ENCODE measurements at places on chromosomes 4 and X.

GRCh38 chr4:13944095-13944511 is 316.6 kb upstream of the BOD1L1 start:
- DNase-seq, result no peak

- DNase-seq, result no peak
Measured at GRCh38 chr4:126779001-126779400, 853.8 kb upstream of the INTU start.

DNA sequence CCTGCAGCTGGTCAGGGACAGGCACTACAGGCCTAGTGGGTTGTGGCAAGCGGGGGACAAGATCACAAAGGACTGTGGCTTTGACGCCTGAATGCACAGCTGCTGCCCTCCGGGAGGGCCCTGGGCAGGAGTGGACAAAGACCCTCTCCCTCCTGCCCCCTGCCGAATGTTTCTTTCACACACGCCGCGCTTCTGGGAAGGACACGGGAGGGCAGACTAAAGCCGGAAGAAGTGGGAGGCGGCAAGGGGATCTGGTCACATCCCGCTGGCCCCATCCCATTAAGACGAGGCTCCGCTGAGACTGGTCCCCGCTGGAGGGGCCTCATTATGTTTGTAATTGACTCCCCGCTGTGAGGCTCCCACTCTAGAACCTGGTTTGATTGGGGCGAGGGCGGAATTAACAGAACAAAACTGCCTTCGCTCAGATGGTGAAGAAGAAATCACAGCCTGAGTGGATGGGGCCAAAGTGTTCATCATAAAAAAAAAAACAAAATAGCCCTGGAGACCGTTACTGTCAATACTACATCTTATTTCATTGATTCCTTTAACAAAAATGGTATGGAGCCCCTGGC is 37.8 kb upstream of the PSAPL1 start:
- DNase-seq, result no peak

DNA sequence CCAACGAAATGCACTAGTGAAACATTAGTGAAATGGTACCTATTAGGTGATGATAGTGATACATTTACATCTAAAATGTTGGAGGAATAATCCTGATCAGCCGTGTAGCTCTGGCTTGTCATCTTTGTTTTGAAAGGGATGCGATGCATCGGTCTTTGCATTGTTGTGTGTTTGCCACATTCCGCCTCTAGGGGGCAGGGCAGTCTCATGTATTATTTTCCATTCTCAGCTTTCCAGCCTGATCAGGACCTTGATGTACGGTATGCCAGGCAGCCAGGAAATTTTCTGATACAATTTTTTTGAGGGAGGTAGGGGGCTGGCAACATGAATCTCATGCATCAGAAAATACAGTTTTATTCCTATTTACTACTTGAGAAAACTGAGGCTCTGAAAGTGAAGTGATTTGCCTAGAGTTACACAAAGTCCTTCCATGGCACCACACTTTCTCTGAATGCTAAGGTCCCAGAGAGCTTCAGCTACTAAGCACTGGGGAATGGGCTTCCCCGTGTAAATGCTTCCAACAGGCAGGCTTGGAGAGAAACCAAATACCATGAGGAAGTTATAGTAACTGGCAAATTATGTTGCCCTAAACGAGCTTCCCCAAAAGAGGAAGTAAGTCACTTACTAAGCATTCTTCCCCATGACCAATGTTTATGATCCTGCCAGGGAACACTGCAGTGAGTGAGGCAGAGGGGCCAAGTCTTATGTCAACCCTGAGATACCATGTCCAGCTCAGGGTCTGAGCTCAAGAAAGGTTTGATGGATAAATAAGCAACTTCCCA is 31.8 kb upstream of the IQSEC2 start:
- DNase-seq, result peak; percentile 86

GRCh38 chrX:96861218-96861617 is 22.5 kb upstream of the RPA4 start:
- DNase-seq, result peak; percentile 4

DNA sequence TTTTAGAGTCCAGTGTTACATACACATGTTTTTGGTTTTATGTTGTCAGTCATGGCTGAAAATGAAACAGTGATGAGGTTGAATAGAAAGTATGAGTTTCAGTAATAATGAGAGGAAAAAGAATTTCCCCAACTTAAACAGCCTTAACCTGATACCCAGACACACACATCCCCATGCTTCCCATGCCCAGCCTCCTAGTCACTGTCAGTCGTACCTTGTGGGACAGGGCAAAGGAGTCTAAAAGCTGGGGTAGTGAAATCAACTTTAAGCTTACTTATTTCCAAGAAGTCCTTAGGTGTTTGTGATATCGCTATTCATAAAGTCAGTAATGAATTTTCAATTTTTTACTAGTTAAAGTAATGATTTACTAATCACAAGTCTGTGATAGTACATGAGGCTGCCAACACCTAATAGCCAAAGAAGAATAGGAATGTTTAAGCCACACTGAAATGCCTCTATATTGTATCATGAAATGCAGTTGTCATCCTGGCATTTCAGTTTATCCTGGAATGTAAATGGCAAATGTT is 24.3 kb upstream of the GPR34 start:
- no peak for DNase-seq

DNA sequence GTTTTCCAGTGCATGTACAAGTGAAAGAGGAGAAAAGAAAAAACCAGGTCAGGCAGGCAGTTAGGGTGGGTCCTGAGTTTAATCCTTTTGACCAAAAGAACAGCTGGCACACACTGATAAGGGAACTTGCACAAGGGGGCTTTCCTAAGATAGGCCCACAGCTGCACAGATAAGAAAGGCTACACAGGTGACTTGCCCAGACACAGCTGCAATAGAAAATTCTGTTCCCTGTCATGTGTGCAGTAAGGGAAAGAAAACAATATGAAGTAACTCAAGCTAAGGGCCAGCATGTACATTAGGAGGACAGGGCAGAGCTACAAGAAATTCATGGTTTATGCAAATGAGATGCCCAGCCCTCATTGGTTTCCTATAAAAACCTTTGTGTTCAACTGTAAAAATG is 32.9 kb downstream of the LUZP4 start:
- peak; percentile 90 for DNase-seq

DNA sequence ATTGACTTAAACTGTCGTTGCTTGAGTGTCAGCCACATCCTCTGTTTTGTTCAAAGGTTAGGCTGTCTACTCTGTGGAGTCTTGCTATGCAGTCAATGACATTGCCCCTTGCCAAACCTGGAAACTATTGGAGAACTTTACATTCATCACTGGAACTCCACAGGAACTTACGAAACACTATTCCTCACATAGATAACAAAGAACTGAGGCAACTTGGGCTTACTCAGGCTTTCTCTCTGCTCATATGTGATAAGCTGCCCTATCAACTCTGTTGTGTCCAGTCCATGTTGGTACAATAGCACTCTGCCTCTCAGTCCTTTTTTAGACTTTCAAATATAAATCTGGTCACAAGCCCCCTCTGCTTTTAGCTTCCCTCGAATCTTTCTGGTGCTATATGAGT is 9.4 kb downstream of the NPY5R start:
- DNase-seq, result peak; percentile 78

DNA sequence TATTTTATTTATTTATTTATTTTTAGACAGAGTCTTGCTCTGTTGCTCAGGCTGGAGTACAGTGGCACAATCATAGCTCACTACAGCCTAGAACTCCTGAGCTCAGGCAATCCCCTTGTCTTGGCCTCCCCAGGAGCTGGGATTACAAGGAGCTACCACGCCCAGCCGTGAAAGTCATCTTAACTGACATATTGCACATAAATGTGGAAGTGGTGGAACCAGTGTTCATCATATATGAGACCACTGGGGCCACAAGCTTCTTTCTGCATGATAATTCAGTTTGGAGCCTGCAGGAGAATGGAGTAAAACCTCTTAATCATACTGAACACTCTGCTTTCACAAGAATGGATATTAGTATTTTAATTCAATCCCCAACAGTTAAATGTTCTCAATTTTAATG is 12.5 kb upstream of the CTSO start:
- DNase-seq, result peak; percentile 46

- DNase-seq, result no peak
Measured at GRCh38 chr4:141565379-141566089, 70.8 kb upstream of the IL15 start.

DNA sequence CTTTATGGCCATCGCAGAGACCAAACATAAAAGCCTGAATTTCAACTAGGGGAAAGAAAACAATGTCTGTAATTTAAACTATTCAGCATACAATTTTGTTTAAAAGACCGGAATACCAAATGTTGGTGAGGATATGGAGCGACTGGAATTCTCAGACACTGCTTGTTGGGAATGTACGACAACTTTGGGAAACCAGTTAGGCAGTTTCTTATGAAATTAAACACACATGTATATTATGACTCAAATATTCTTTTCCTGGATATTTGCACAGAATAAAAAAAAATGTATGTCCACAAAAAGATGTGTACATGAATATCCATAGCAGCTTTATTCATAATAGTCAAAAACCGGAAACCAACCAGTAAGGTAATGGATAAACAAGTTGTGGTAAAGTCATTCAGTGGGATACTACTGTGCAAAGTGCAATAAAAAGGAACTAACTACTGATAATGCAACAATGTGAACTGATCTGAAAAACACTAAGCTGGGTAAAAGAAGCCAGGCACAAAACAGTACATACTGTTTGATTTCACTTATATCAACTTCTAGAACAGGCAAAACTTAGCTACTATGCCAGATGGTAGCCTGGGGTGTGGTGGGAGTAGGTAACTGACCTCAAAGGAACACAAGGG is 152.7 kb upstream of the FTHL17 start:
- no peak for DNase-seq

GRCh38 chrX:154121207-154121606 is 22.8 kb upstream of the OPN1LW start:
- DNase-seq, result no peak

- no peak for DNase-seq
Measured at GRCh38 chr4:185580699-185581098, 45.4 kb upstream of the PDLIM3 start.

DNA sequence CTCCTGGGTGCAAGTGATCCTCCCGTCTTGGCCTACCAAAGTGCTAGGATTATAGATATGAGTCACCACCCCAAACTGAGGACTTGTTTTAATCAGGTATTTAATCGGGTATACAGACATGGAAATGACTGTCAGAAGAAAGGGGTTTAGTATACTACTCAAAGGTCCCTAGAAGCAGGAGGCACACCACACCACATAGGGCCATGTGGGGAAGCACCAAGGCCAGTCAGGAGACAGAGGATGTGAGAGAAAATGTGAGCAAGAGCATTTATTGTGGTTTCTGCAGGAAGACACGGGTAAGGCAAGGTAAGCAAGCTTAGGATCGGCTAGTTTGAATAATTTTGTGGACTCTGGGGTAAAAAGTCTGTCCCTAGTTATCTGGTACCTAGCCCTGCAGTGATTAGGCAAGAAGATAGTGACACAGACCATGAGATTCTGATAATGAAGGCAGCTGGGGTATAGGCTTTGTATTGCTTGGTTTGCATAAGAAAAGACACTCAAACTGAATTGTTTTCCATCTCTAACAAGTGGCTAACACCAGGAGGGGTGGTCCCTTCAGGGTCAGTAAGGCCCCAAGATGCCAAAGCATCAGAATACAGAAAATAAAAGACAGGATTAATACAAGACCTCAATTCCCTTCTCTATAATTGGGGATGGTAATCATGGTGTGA is 408.8 kb upstream of the F9 start:
- DNase-seq, result no peak

DNA sequence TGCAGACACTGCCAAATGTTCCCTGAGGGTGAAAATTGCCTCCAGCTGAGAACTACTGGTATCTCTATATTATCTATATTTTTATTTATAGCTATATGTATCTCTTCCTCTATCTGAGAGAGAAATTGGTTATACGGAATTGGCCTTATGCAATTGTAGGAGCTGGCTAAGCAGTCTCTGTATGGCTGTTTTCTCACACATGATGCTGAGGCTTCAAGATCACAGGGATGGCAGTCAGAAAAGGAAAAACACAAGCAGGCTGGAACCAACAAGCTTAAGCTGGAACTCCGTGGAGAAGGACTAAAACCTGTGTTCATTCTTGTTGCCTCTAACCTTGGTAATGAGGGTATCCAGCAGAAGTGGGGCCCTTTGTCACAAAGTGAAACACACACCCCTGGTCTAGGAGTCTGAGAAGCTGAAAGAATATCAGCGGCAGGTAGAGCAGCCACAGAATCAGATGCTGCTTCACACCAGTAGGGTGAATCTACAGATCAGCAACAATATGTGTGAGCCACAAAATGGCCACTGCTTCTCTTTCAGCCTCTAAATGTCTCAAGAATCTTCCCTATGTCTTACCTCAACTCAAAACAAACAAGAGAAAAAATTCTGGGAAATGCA is 166.5 kb upstream of the PPP1R2C start:
- no peak for DNase-seq

- peak; percentile 57 for DNase-seq
Measured at GRCh38 chrX:70774223-70774622, 134.3 kb downstream of the TEX11 start.

- no peak for DNase-seq
Measured at GRCh38 chr4:12408364-12408763, 979.7 kb upstream of the HS3ST1 start.

DNA sequence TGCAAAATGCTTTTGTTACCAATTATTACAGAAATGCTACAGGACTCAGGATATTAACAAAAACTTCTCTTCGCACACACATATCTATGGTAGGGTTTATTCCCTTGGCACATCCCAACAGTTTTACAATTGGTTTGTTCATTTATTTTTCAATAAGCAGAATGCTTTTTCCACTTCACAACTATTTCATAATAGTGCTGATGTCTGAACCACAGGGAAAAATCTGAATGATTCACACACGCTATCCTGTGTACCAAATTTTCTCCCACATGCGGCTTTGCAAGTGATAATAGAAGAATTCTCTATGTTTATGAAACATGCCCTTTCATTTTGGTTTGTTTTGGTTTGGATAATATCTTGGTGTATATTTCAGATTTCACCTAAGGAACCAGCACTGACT is 725.7 kb upstream of the TENM3 start:
- DNase-seq, result no peak

DNA sequence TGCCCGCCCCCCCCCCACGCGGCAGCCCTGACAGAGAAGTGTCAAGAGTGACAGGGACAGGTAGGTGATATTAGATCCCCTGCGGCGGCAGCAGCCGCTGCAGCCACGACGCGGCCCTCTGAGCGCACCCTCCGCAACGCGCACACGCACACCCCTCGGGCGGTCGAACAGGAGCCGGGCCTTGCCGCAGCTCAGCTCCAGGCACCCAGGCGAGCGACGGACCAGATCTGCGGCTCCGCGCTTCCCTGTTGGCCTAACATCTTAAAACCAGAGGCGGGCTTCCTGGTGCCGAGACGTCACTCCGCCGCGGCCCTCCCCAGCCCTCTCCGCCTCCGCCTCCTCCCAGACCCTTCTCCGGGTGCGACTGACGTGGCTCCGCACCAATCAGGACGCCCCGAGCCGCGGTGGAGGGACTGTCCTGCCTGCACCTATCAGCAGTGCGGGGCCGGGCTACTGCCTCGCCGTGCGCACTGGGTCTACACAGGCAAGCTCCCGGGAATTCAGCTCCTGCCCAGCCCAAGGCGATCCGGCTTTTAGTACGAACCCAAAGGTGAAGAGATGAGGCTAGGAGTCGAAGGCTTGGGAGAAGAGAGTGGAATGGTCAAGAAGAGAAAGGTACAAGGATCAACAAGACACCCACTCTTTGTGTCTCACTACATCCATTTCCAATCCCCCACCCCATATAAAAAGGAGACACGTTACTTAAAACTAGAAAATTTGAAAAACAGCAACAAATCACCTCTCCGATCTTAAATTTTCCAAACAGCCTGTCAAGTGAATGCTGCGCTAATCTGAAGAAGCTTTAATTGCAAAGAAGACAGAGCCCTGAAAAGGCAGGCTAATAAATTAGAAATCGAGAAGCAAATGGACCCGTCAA is at the start of gene PITX2:
TSS of gene PITX2 (minus strand) at position 237 of the 877 bp plus-strand sequence. CDS start 617 bp downstream, outside the sequence.
- peak; percentile 86 for DNase-seq

Measured in OCI-M1 (cell line).